Hematopoietic multipotent progenitor cell (in vitro differentiated cells): ENCODE measurements at places on chromosomes 16 and 17. TPM values are rescaled to one million over a fixed set of nuclear protein-coding genes. Genes with fewer than 3 reads are reported as not detected.

Gene CCDC102A
- 30.4 TPM for total RNA-seq

Gene ACSM2A
- total RNA-seq = not detected

Gene C16orf89
- not detected for total RNA-seq

Gene PYY
- not detected for total RNA-seq

Gene CDK3
- 2.4 TPM for total RNA-seq

Gene SEZ6L2
- 1.3 TPM for total RNA-seq

Gene TMEM114
- total RNA-seq = not detected

Gene TEX14
- 0.27 TPM for total RNA-seq

Gene TBC1D3G
- not detected for total RNA-seq

Gene VMO1
- not detected for total RNA-seq

Gene MILR1
- total RNA-seq = 5.7 TPM

Gene PRPF8
- total RNA-seq = 241 TPM

Gene HEATR9
- total RNA-seq = not detected

Gene RBFOX1
- not detected for total RNA-seq

Gene ABCA9
- total RNA-seq = under 0.01 TPM

Gene FAM117A
- 260 TPM for total RNA-seq

Gene IGF2BP1
- total RNA-seq = under 0.01 TPM

Gene CD300LB
- 0.81 TPM for total RNA-seq

Gene CHST6
- total RNA-seq = 0.27 TPM

Gene CCL2
- under 0.01 TPM for total RNA-seq
